T-helper 1 cell (primary cell): ENCODE measurements at places on chromosomes 7 and 10.

DNA sequence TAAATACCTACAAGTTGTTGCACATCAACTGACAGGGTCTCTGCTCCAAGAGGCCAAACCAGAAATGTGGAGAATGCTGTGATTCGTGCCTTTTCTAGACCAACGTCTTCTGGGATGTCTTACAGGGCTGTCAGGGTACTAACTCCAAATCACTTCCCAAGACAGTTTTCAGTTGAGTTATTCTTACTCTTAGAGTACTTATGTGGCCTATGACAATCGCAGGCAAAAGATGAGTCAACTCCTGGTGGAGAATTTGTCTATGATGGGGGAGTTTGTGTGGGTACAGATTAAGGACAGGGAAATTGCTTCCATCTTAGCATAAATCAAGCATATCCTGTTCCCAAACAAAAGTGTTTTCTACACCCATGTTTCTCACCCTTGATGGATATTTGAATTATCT lies 734.8 kb downstream of the TNS3 start:
- DNase-seq, result no peak

GRCh38 chr10:15106352-15107013 lies 9.3 kb downstream of the RPP38 start:
- DNase-seq, result peak; percentile 48

DNA sequence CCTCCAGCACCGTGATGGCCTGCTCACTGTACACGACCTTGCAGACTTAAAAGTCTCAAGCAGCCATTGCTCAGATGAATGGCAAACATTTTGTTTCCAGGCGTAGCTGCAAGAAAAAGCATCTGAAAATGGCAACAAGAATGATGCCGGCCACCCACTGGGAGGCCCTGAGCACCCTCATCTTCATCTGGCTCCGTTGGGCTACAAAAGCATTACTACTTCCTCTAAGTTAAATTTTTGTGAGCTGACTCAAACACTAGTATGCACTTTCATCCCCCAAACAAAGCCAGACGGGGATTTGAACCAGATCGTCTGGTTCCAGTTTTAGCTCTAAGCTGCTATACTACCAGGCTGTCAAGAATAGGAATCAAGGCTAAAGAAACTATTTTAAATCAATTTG lies 116.6 kb upstream of the CDK1 start:
- DNase-seq, result no peak

GRCh38 chr10:56836659-56837058 lies 475.6 kb upstream of the ZWINT start:
- DNase-seq, result no peak

DNA sequence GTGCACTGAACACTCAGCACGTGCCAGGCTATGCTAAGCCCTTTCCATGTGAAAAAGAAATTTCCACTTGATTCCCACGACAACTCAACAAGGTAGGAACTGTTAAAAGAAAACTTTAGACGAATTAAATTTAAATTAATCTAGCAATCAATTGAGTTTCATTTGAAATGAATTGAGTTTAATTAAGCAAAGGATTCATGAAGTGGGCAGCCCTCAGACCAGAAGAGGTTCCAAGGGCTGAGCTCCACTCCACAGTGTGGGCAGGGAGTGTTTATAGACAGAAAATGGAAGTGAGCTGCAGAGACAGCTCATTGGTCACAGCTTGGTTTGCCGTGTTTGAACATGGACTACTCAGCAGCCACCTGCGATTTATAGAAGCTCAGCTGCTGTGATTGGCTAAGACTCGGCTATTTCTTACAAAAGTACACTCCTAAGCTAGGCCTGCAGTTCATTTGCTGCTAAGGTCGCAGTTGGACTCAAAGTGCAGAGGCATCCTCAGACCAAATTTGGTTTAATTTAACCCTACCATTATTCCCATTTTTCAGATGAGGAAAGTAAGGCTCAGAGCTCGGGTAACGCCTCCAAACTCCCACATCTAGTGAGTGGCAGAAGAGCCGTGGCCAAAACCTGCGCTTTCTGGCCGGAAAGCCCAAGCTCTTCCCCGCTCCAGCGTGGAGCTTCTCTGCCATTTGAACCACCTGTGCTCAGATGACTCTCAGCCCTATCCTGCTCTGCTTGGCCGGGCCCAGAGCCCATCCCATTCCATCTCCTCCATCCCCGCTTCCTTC lies 24.9 kb downstream of the CALML3 start:
- no peak for DNase-seq

GRCh38 chr10:121926157-121926556 lies 1.7 kb downstream of the ATE1 start:
- no peak for DNase-seq

- DNase-seq, result no peak
These were observed 43.0 kb upstream of the NMT2 start for GRCh38 chr10:15211464-15211979.

DNA sequence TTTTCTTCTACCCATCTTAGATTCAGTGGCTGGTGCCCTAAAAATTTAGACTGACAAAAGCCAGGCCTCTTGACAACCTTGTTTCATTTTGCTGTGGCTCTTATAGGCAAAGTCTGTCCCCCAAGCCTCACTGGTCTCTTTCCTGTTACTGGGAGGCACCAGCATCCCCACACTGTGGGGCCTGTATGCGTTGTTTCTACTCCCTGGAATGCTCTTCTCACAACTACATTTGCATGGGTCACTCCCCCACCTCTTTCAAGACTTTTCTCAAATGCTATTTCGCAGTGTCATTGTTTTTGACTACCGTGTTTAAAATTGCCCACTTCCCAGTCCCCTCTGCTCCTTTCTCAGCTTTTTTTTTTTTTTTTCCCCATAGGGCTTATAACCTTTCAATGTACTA lies 108.7 kb upstream of the DGKB start:
- no peak for DNase-seq

- no peak for DNase-seq
These were observed 23.3 kb downstream of the SFRP4 start for GRCh38 chr7:37893359-37893758.

DNA sequence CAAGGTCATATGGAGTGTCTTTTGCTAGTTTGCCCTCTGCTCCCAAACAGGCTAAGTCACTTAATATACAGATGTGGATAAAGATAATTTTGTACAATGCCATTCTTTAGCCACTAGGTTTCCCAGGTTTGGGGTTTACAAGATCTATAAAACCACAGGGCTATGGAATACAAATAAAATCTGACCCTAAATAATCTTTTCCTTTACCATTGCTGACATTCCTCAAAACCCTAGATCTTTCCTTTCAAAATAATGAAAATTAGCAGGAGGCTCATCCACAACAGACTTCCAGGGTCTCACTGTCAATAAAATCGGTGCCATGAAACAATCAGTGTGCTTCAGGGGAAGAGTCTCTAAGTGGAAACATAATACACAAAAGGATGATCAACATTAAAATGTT lies 148.4 kb downstream of the CPEB3 start:
- no peak for DNase-seq

DNA sequence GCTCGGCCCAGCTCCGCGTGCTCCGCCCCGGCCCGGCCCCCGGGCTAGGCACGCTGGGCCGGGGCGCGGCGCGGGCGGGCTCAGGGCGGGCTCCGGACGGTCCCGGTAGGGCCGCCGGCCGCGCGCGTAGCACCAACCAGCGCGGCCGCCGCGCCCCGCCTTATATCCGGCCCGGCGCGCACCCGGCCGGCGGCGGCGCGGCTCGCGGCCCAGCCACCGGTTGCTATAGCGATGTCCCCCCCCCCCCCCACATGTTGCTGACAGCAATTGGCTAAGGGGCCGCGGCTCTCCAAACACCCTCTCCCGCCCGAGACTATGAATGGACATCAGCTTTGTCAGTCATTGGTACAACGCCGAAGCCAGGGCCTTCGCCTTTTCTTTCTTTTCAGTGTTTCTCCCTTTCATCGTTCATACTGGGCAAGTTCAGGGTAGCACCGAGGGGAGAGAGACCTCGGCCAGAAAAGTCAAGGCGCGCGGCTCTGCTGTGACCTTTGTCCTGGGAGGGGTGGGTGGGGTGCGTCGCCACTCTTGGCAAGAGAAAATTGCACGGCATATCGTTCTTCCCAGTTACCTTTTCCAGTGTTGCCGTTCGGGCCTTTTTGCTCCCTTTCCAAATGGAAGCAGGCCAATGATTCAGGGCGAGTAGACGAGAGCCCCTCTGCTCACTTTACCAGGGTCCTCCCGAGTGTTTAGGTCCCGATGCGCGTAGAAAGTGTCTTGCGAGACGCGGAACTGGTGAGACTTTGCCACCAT lies 354.2 kb downstream of the DNAJB6 start:
- no peak for DNase-seq

DNA sequence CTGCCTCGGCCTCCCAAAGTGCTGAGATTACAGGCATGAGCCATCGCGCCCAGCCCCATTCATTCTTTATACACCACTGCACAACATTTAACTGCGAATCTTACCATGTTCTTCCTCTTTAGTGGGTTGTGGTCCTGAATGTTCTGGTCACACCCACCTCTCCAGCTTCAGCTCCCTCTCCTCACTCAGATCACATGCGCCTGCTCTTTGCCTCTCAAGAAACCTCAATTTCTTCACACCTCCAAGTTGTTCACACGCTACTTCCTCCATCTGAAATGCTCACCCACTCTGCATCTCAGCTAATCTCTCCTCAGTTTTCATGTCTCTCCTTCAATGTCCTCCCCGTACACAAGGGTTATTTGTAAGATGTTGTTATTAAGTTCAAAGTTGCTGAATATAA lies 2.4 kb upstream of the PRR15 start:
- DNase-seq, result no peak

- DNase-seq, result no peak
These were observed 65.6 kb downstream of the TWIST1 start for GRCh38 chr7:19051767-19052375.

- no peak for DNase-seq
These were observed 258.1 kb upstream of the IGFBP3 start for GRCh38 chr7:46179061-46179610.

DNA sequence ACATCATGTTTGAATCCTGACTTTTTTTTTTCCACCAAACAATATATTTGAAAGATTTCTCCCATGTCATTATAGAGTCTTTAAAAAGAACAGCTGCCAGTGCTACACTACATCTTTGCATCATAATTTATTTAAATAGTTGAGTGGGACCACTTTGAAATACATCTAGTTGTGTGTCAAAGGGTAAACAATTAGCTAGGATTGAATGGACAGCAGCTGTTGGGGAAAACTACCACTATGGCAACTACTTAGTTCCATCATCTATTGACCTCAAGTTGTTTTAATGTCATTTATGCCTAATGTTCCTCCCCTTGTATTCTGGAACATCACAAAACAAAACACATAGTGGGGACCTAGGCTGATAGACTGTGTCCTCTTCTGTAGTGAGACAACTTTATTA lies 985.1 kb downstream of the SORCS1 start:
- DNase-seq, result no peak

DNA sequence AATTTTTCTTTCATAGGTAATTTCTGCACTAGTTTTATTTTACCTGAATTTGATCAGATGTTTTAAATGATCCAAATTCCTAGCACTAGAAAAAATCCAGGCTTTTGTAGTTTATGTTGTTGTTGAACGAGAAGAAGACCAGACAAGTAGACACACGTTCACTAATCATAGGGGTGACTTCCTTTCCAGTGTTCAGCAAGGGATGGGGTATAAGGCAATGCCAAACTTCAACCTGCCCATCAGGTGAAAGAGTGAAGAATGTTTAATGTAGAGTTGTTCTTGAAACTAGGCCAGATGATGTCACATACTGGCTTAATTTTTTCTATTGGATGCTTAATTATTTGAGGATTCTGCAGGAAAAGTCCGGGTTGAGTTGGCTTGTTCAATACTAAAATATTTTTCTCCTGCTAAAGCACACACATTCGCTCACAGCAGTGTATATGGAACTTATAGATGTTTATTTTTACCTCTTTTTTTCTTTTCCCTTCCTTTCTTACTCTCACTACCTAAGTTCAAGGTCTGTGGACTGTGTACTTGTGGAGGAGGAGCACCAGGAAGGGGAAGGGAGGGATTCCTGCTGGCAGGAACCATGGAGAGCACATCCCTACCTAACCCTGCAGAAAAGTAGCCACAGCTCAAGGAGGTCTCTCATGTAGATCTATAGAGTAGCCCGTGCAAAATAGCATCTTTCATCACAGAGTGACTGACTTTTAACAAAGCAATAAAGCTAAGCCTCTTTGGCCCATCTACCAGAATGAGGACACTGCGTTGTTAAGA lies 23.1 kb upstream of the AKR1E2 start:
- no peak for DNase-seq

DNA sequence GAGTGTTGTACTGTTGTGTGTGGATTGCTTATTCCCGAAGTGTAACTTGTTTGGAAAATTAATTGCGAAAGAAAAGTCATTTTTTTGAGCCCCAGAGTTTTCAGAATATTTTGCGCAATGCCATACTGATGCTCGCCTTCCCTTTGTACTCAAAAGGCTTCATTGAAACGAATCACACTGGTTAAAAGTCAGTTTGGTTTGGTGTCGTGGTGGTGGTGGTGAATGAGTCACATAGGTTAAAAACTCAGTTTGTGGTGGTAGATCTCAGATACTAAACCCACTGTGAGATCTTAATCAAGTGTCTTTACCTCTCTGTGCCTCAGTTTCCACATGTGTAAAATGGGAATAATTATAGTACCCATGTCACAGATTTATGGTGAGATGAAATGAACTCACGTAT lies 61.1 kb upstream of the IL6 start:
- DNase-seq, result no peak

DNA sequence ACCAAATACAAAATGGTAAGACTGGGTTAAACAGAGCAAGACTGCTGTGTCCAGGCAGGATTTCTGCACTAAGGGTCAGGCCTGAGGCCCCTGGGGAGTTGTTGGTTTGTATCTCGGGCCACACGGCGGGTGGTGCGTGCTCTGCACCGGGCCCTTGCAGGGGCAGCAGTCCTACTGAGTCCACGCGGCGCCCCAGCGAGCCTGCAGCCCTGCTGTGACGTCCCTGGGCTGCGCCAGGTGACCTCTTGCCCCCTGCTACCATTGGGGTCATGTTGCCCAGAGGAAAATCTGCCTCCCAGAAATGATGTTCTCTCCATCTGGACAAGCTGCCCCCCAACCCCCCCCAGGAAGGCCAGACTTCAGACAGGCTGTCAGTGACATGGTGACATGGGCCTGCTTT lies 281.5 kb downstream of the CELF2 start:
- no peak for DNase-seq

DNA sequence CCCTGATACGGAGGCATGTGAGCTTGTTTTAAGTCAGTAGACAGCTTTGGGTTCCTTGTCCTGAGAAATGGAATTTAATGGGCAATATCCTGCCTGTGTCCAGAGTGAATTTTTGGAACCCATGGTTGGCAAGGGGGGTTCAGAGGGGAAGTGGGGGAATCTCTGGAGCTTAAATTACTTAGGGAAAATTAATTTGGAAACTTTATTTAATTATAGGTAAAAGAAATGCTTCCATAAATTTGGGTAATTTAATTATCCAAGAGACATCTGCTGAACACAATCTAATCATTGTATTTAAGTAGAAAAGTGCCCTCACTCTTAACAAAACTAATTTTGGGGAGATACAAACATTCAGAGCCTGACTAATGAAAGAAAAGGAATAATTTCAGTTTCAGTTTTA lies 99.7 kb downstream of the PLXNA4 start:
- no peak for DNase-seq
